ENCODE measurements at places on chromosomes 16 and 17.
A peak's percentile ranks its signal among the peaks of the same experiment; 100 is the strongest.

GRCh38 chr16:588639-588888 is 1.3 kb upstream of the RAB40C start:
- DNase-seq: peak; percentile 48

DNA sequence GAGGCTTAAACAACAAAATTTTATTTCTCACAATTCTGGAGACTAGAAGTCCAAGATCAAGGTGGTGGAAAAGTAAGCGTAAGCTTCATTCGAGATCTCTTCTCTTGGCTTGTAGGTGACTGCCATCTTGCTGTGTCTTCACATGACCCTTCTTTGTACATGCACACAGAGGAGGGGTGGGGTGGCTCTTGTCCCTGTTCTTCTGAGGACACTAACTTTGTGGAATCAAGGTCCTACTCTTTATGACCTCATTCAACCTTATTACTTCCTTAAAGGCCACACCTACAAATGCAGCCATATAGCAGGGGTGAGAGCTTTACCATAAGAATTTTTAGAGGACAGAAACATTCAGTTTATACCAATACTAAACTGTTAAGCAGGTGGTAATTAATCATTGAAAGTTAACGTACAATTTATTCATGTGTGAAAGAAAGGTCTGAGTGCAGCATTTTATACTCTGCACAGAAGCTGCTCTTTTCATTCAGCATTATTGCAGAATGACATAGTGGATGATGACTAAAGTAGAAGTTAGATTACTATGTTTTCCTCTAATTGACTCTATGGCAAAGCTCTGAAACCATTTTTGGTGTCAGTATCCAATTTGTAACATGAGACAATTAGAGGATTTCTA is 139.9 kb upstream of the HLF start:
- DNase-seq: no peak

DNA sequence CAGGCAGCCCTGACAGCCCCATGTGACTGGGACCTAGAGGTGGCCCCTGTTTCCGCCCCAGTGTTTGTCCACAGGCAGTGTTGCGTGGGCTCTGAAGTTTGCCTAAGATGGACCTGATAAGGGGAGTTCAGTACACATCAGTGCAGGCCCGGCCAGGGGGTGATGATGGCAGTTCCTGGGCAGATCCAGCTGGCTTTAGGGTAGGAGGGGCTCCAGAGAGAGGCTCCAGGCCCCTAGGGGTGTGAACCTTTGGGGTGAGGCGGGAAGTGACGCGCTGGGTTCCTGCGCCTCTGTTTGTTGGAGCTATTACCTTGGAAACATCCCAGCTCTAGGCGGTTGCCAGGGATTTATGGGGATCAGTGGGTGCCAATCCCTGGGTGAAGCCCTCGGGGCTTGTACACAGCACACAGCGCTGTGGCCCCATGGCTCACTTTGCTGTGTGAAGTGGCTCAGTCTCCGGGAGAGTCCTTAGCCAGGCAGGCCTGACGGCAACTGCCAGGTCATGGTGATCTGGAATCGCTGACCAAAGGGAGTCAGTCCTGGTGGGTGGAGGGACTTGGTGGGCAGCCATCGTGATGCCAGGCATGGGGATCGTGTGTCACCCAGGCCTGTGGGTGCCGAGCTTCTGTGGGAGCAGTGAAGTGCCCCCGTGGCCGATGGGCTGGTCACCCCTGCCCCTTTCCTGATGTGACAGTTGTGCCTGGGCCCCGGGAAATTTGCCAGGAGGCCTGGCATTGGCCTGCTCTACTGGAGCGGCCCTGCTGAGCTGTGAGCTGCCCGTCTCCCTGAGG is 146.1 kb downstream of the SEC14L1 start:
- DNase-seq: no peak

- no peak for DNase-seq
These were observed 80.9 kb upstream of the MTMR4 start for GRCh38 chr17:58595194-58595792.

- no peak for DNase-seq
These were observed 7.1 kb upstream of the RAB40C start for GRCh38 chr16:582614-583331.

GRCh38 chr16:54546521-54546920 is 259.9 kb upstream of the IRX3 start:
- no peak for DNase-seq

DNA sequence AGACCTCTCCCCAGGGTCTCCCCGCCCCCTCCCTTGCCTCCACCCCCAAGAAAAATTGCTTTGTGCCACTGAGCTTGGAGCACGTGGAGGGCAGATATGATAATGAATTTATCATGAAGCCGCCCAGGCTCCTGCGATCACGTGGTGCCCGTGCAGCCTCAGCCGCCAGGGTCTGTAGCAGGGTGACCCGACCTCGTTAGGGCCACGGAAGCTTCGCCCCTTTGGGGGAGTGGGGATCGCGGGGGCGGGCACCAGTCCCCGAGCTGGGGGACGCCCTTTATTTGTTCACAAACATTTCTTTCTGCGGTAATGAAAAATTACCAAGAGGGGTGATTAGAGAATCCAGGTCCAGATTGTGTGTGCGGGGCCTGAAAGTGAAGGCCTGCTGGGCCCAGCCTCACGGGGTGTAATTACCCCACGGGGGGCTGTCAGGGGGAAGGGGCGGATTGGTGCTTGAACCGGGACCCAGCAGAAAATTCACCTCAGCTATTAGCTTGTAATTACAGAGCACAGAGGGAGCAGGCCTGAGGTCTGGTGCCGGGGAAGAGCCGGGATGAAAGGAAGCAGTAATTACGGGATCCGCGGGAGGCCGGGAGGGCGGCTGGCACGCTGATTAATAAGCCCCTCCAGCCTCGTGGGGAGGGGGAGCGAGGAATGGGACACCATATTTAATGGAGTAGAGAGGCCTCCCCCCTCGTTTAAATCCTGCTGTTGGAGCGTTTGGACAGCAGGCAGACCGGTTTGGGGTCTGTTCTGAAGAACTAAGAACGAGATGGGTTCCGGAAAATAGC is 13.3 kb downstream of the GSE1 start:
- DNase-seq: no peak

DNA sequence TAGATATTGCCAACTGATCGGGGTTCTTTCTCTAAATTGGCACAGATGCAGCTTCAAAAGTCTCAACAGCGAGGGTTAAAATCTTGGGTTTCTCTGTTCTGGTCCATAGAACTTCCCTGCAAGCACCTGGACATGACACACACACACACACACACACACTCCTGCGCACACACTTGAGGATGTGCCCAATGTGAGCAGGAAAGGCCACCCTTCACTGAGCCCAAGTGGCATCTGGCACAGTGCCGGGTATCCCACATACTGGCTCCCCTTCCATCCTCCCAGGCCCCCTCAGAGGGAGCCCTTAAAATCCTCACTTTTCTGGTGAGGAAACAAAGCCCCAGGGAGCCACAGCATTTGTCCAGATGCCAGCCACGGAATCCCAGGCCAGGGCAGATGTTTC is 55.5 kb downstream of the ZNF423 start:
- DNase-seq: no peak

DNA sequence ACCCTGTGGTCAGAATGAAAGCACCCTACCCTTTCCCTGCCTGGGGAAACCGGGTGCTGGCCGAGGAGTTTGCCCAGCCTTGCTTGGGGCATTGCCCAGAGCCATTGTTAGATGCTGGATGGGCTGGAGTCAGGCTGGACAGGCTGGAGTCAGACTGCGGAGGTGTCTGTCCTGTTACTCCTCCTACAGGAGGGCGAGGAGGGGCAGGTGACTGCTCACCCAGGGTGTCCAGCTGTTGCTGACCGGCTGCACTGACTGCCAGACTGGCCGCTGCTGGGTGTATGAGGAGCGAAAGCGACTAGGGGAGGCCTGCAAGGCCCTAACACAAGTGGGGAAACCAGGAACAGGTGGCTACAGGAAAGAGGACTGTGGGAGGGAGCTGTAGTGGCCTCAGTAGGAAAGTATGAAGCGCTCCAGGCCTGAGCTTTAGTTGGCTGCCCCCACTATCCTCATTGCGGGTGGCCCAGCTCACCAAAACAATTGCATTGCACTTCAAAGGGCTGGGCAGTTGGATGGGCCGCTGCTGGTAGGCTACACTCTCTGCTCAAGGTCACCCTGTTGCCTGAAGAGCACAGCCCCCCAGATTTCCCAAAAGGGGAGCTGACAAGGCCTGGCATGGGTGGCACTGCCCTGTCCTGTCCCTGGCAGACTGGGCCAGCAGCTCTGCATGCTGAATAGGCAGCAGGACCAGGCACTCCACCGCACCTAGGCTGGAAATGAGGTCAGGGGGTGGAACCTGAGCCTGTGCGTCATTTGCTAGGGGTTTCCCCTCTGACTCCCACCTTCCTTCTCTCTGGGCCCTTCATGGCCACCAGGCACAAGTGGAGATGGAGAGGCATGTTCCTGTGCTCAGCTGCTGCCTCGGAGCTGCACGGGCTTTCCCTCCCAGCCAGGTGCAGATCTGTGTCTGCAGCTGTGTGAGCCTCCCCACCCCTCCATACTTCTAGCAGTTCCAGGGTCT is 18.4 kb downstream of the LDHD start:
- DNase-seq: peak; percentile 45

- DNase-seq: no peak
These were observed 515.0 kb downstream of the TMEM114 start for GRCh38 chr16:8075271-8075670.

GRCh38 chr16:4159726-4160125 is 43.5 kb upstream of the ADCY9 start:
- DNase-seq: no peak
